ENCODE measurements at places on chromosomes 11 and 22.

GRCh38 chr11:119371778-119372182 lies 9.7 kb downstream of the USP2 start:
- no peak for DNase-seq

GRCh38 chr11:2521081-2521732 lies 76.4 kb downstream of the KCNQ1 start:
- no peak for DNase-seq

GRCh38 chr11:35632301-35632700 lies 14.0 kb downstream of the FJX1 start:
- DNase-seq, result no peak

- no peak for DNase-seq
Measured at GRCh38 chr11:102419181-102419580, 33.4 kb downstream of the TMEM123 start.
